ENCODE measurements at places on chromosomes 1 and 21.

DNA sequence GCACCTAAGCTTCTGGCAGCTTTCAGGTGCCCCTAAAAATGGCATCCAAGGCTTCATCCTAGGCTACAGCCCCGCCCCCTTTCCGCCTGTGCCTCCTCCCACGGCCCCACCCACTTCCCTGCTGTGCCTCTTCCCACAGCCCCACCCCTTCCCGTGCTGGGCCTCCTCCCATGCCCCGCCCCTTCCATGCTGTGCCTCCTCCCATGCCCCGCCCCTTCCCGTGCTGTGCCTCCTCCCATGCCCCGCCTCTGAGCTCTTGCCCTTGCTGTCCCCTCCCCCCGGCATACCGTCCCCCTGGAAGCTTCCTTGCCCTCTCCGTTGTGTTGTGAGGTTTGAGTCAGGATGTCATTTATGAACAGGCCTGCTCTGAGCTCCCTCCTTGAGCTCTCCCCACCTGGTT is 228.5 kb upstream of the AJAP1 start:
- peak; percentile 32 for DNase-seq

GRCh38 chr1:89802841-89803240 is 18.0 kb upstream of the LRRC8D start:
- no peak for DNase-seq

GRCh38 chr1:26111530-26112406 is at the start of gene PDIK1L:
Gene PDIK1L (plus strand): TSS chr1:26111824. CDS start chr1:26114309, 2,485 bp downstream.
- peak; percentile 92 for DNase-seq

DNA sequence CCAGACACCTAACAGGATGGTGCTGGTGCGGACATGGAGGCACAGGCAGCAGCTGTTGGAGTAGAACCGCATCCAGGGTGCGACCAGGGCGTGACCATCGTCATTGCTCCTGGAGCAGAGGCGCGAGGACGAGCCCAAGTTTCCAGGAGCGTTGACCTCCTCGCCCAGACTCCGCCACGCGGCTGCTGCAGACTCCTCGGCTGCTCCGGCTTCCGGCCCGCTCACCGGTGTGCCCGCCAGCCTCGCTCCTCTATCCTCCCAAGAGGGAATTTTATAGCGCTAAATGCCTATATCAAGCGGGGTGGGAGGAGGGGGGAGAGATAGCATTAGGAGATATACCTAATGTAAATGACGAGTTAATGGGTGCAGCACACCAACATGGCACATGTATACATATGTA is 5.3 kb upstream of the S100A12 start:
- no peak for DNase-seq

GRCh38 chr21:33115631-33116510 is 45.9 kb downstream of the OLIG1 start:
- no peak for DNase-seq

GRCh38 chr1:221509575-221510355 is 232.1 kb downstream of the DUSP10 start:
- DNase-seq, result no peak

DNA sequence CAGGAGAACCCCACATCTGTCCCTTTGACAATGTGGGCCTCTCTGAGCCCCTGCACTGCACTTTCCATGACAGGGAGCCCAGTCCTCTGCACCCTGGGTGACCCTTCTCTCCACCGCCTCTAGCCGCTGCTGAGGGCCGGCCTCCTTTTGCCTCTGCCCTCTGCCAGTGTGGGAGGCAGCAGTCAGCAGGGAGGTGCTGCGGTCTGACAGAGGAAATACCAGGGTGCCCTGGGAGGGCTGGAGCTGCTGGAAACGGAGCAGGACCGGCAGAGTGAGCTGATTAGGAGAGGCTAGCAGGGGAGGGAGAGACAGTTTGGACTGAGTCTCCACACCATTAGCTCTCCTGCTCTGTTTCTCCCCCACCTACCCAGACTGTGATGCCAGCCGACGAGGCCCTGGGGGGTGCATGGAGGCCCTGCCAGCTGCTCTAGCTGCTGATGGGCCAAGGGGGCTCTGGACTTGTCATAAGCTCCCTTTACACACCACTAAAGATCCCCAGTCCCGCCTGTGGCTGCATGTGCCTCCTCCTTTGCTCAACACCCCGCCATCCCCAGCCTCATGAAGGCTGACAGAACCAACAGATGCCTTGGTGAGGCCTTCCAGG is 171.1 kb upstream of the KLHDC7A start:
- no peak for DNase-seq

- no peak for DNase-seq
Measured at GRCh38 chr21:42242611-42243010, 23.7 kb downstream of the ABCG1 start.

DNA sequence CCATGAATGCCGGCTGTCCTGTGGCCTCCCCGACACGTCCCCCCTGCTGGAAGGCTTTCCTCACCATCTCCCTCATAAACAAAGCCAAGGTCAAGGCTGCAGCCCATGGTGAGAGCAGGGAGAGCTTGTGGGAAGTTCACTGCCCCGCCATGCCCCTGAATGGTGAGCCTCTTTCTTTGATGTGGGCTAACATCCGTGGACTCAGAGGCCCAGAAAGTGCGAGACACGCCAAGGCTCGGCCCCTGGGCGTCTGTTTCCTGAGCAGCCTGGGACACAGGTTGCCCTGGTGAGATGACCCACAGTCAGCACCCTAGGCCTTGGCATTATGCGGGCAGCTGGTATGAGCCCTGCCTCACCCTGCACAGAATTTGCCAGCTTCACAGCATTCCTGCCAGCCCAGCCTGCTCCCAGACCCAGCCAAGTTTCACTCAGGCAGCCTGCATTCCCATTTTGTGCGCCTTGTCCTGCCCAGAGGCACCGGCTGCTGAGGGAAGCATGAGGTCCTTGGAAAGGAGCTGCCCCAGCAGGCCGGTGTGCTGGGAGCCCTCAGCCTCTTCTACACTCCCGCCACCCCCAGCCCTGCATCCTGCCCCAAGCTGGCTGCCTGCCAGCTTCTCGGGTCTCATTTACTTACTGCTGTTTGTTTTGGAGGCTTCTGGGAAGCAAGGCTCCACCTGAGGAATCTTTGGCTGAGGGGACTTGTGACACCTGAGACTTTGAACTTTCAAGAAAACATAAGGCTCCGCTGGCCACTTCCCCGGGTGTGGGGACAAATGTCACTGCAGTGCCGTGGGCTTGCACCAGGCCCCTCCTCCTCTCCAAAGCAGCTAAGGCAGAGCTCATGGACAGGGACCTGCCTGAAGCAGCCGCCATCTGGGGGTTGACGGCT is 31.9 kb downstream of the NEK2 start:
- peak; percentile 59 for DNase-seq

DNA sequence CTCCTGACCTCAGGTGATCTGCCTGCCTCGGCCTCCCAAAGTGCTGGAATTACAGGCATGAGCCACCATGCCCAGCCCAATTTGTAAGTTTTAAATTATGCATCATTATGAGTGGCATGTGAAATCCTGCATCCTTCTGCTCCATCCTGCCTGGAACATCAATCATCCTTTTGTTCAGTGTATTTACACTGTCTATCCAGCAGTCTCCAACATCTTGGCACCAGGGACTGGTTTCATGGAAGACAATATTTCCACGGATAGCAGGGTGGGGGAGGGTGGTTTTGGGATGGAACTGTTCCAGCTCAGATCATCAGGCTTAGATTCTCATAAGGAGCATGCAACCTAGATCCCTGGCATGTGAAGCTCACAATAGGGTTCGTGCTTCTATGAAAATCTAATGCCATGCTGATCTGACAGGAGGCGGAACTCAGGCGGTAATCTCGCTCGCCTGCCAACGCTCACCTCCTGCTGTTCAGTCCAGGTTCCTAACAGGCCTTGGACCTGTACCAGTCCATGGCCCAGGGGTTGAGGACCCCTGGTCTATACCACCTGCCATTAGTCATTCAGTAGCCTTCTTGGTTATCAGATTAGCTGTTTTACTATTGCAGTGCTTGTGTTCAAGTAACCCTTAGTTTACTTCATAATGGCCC is 22.2 kb upstream of the TCEA3 start:
- DNase-seq, result no peak

GRCh38 chr1:228917755-228918154 is 182.5 kb downstream of the RHOU start:
- DNase-seq, result no peak

- no peak for DNase-seq
Measured at GRCh38 chr1:29767088-29767685, 530.9 kb downstream of the PTPRU start.

DNA sequence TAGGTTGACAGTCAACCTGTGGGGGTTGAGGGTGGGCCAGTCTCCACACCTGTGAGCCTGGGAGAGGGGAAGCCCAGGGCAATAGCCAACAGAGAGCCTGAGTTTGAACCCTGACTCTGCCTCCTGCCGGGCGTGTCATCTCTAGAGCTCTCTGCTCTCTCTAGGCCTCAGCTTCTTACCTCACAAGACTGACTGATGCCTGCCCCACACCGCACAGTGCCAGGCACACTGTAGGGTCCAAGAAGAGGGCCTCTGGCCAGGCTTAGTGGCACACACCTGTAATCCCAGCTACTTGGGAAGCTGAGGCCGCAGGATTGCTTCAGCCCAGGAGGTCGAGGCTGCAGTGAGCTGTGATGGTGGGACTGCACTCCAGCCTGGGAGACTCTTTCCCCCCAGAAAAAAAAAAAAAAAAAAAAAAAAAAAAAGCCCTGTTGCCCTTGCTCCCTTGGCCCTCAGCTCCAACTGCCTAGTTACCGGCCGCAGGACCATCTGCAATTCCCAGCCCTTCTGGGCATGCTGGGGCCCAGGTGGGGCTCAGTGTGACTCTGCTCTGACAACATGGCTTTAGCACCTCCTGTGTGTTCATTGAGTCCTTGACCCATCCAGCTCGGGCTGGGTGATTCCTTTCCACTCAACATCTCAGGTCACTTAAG is 25.1 kb downstream of the GRHL3 start:
- no peak for DNase-seq

DNA sequence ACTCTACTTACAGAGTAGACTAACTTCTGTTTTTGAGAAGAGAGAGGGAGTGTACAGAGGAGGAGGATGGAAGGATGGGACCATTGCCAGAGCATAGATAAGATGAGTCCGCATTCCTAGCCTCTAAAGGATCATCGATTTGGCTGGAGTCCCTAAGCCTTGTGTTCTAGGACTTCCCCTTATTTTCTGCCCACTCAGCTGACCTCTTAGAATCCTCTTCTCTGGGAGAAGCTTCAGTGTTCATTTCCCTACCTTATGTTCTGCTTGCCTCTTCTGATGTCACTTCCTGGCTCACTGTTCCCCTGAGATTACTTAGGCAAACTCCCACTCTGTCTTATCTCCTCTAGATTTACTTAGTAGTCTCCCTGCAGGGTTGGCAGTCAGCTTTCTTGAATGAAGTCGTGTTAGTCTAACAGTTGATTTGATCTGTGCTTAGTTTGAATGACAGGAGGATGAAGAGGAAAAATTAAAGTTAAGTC is 156.7 kb downstream of the SYT2 start:
- DNase-seq, result no peak

GRCh38 chr1:165624441-165624840 is 6.6 kb upstream of the MGST3 start:
- no peak for DNase-seq

- DNase-seq, result no peak
Measured at GRCh38 chr1:206589206-206589605, 23.1 kb downstream of the EIF2D start.

GRCh38 chr1:90417126-90417525 is 300.0 kb downstream of the BARHL2 start:
- DNase-seq, result no peak

DNA sequence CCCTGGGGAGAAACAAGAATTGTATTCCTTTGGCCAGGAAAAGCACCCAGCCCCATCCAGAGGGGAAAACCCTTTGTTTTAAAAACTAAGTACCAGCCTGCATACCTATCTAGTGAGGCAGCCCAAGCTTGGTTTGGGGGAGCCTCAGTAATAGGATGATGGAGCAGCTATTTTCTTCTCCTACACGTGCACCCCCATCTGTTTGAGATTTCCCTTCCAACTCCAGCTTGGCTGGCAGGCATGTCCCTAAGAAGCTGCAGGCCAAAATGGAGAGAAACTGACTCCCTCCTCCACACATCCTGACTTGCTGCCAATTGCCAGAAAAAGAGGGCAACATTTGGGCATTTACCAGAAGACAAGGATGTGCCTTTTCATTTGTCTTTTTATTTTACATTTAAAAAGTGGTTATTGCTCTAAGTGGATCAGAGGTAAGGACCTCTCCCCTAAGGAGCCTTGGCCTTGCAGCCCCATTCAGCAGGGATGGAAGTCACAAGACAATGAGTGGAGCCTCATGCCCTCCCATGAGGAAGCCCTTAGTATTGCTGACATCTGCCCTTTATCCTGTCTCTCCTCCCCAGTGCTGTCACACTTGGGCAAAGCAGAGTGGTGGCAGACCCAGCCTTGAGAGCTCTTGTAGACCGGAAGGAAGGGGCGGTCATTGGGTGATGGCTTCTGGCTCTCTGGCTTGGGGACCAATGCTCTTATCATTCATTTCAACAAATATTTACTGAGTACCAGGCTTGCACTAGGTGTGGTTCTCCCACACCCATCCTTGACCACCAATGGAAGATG is 8.6 kb downstream of the FNDC5 start:
- no peak for DNase-seq

GRCh38 chr1:212368073-212368484 is 46.6 kb downstream of the PACC1 start:
- peak; percentile 72 for DNase-seq

DNA sequence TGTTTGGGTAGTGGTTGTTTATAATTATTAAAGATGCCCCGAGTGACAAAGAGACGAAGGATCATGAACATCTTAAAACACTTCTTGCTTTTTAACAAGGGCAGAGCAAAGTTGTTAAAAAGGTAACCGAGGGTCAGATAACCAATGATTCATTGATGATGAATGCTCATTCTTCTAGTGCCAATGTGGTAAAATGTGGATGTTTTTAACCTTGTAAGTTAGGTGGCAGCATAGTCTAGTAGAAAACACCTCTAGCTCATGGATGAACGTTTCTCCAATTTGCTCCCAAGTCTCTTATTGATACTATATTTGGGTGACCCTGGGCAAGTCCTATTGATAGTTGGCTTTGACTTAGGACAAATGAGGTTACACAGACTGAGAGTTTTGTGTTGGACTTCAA is 167.9 kb downstream of the KIF26B start:
- no peak for DNase-seq

- no peak for DNase-seq
Measured at GRCh38 chr1:168320800-168321450, 40.2 kb downstream of the TBX19 start.

- no peak for DNase-seq
Measured at GRCh38 chr1:230342019-230342418, 84.1 kb downstream of the PGBD5 start.

- DNase-seq, result no peak
Measured at GRCh38 chr1:7483634-7484383, 287.3 kb upstream of the VAMP3 start.
